ENCODE measurements at places on chromosomes 7 and 10.

DNA sequence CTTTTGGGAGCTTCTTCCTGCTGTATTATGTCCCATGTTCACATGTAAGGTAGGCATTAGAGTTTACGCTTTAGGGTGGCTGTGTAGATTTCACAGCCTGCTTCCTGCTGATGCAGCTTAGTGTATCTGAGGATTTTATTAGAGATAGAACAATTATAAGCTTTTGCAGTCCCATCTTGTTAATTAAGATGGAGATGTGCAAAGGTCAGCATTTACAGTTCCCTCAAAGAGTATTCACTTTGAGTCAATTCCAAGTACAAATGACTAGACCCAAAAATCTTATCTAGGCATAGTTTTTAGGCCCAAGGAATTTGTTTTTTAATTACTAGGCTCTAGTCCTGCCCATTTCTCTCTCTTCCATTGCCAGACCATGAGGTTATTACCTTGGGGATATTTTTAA lies 239.9 kb upstream of the PHF14 start:
- DNase-seq = no peak

GRCh38 chr10:1120801-1121211 lies 64.6 kb downstream of the WDR37 start:
- DNase-seq = no peak

DNA sequence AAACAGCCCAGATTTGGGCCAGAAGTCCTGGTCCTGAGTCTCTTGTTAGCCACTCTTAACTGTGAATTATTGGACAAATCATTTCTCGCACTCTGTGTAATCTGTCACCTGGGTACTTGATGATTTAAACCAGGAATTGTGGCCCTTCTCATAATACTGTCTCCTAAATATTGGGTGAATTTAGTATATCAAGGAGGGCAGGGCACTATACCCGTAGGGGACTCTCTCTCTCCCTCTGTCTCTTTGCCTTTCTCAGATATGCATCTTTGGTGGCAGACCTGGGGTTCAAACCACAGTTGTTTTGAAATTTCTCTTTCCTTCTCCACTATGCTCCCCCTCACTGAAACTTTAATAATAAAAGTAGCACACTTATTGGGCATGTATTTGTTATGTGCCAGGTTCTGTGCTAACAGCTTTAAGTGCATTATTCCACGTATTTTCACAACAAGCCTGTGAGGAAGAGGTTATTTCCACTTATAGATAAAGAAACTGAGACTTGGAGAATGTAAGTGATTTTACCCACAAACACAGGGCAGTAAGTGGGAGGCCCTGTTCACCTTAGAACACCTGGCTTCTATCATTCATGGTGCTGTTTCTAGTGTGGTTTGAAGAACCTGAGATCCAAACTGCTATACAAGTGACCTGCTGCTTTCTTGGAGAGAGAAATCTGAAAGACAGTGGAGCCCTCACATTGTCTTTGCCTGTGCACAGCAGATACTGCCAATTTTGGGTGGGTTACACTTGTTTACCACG lies 11.8 kb downstream of the FAS start:
- DNase-seq = peak; percentile 45

DNA sequence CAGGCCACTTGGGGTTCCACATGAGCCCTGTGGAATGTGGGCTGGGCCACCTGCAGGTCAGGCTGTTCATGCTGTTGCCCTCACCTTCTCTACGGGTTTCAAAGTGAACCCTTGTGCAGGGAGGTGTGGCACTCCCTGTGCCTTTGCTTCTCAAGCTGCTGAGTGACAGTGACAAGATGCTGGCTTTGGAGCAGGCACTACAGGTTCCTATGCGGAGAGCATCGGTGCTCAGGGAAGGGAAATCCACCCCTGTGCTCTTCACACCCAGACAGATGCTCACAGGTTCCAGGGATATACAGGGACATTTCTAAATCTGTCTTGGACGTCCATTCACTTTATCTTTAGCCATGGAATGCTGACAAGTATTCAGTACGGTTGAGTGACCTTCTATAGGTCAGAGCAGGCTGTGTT lies 1005.0 kb downstream of the LRMDA start:
- no peak for DNase-seq

GRCh38 chr7:96589038-96589437 lies 120.6 kb downstream of the SEM1 start:
- DNase-seq = no peak

DNA sequence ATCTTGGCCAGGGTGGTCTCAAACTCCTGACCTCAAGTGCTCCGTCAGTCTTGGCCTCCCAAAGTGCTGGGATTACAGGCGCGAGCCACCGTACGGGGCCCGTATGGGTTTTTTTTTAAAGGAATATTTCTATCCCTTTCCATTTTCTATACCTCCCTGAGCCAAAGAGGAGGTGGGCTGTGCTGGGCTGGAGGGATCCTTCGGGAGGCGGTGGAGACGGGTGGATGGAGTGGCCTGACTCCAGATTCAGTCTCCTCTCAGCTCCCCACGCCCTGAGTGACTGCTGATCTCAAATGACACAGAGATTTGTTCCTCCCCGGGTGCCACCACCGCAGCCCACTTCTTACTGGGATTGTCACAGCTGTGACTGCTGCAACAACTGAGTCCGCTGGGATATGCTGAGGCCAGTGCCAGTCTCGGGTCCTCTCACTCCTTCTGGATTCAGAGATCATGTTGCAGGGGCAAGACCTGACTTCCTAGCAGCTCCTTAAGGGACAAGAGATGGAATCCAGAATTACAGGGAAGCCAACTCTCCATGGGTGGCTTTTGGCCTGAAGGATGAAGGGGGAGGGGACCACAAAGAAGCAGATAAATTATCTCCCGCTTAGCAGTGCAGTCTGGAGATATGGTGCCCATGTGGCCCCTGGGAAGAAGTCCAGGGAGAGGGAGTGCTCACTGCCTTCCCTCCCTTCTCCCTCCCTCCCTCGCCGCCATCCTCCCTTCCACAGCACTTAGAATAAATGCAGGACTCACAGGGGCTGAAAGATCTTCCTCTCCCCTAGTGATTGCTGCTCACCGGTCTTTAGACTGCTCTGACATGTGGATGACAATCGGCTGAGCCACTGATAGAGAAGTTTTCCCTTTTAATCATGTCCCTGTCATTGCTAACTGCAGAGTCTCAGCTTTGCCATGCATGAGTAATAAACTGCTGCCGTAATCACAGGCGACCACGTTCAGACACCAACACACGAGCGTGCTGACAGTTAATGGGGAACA lies 14.3 kb downstream of the GALNT17 start:
- no peak for DNase-seq

Measured in hematopoietic multipotent progenitor cell treated with erythropoietin and hydrocortisone succinate and interleukin-3 and kit ligand, for 6 days (in vitro differentiated cells).